ENCODE measurements at places on chromosomes 1 and 21.
A peak's percentile ranks its signal among the peaks of the same experiment; 100 is the strongest.

GRCh38 chr21:35226968-35227744 lies 178.1 kb upstream of the RUNX1 start:
- no peak for DNase-seq

GRCh38 chr1:11736746-11737639 lies 1.1 kb downstream of the AGTRAP start:
- DNase-seq: peak; percentile 38

- no peak for DNase-seq
Observed at GRCh38 chr1:98176414-98176813, 255.6 kb upstream of the DPYD start.

DNA sequence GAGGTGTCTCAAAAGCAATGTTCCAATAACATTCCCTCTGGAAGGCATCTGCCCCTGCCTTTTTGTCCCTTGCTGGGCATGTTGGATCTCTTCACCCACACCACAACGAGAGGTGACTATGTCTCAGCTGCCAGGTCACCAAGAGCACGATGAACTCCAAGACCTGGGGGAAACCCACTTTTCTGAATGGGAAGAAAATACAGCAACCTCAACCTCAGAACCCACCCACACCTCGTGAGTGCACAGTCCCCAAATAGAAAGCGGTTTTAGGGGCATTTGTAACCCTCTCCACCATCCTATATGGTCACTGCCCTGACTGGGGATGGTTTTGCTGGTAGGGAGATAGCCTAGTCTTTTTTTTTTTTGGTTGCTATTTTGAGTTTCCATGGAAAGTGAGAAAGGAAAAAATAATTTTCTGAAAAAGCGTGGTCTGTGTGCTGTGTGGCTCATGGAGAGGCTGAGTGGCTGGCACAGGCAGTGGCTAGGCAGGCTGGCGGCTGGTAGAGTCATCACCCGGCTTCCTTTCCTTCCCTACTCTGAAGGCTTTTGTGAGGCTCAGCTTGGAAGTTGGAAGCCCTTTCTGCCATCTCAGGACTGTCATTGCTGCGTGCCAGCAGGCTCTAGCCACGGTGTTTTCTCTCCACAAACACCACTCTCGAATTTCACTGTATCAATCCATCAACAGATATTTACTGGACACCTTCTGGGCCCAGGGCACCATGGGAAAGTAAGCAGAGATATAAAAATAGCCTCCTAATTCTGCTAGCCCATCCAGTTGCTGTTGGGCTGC lies 15.8 kb downstream of the TSPAN2 start:
- no peak for DNase-seq

- no peak for DNase-seq
Observed at GRCh38 chr1:112083487-112083886, 94.0 kb upstream of the KCND3 start.

GRCh38 chr1:73821520-73821919 lies 376.5 kb downstream of the LRRIQ3 start:
- DNase-seq: no peak

DNA sequence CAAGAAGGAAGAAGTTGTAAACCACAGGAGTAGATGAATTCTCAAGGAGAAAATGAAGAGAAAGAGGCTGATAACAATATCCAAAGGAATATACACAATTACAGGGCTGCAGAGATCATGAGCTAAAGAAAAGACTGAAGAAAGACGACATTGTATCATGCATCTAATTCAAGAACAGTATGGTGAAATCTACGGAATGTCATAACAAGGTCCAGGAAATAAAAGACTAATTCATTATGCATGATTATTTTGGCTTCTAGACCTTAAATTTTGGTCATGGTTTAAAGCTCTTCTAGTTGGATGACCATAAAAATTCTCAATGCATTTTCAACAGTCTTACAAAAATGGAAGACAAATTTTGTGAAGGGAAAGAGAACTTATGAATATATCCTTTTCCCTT lies 71.7 kb downstream of the SH3GLB1 start:
- DNase-seq: no peak

DNA sequence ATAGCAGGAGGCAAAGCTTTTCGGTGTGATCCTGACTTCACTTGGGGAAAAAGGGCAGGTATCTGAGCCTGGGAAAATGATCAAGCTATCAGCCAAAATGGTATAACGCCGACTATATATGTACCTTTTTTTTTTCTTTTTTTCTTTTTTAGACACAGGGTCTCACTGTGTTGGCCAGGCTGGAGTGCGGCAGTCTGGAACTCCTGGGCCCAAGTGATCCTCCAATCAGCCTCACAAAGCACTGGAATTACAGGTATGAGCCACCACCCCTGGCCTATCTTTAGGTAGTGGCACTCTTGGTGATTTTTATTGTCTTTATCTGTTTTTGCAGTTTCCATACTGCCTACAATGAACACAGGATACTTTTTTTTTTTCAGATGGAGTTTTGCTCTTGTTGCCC lies 1.3 kb upstream of the ICMT start:
- DNase-seq: no peak

DNA sequence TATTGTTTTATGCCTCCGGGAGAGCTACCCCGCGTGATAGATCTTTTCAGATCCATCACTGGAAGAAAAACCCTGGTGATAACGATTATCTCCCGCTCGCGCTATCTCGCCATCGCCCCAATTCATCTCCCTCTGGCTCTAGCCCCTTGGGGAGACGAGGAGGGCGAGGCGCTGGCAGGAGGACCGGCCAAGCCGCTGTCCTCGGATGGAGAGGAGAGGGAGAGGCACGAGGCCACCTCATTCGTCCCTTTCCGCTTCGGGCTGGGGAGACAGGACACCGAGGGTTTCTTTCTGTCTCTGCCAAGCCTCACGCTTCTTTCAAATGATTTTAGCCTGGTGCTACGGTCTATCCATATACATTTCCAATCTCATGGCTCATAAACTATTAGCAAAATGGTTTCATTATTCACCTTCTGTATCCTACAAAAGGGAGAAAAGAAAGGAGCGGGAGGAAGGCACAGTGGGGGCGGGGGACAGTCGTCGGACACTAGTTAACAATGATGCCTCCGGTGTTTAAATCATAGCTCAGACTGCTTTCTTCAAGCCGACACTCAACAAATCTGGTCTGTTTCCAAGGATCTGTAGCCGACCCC lies 415.0 kb upstream of the ESRRG start:
- no peak for DNase-seq

- no peak for DNase-seq
Observed at GRCh38 chr1:195958131-195958530, 650.1 kb downstream of the KCNT2 start.
